ENCODE measurements at places on chromosomes 1 and 21.

DNA sequence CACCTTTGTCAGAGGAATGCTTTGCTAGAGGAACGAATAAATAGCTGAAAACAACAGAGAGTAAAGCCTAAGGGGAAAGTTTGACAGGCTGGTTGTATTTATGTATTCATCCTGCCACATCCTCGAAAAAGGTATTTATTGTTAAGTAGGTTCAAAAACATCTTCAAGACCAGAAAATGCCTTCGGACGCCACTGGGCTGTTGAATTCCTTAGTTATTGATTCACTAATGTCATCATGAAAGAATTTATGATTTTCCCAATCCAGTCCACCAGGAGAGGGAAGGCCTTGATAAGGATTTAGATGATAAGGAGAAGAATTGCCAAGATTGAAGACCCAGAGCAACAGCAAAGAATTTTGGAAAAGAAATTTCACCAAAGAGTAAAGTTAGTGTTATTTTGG, 35.2 kb upstream of the MAB21L3 start:
- DNase-seq, result peak; percentile 38

GRCh38 chr21:28458446-28458845, 534.2 kb downstream of the LTN1 start:
- DNase-seq, result no peak

DNA sequence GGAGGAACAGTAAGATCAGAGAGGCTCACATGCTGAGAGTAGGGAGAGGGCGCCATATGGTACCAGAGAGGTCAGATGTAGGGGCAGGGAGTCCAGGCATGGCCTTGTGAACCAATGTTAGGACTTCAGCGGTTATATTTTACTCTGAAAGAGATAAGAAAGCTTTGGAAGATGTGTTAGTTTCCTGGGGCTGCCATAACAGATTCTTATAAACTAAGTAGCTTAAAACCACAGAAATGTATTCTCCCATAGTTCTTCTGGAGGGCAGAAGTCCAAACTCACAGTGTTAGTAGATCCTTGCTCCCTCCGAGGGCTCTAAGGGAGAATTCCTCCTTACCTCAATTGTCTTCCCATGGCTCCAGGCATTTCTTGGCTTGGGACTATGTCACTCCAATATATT, 502.5 kb upstream of the ADGRL2 start:
- no peak for DNase-seq

DNA sequence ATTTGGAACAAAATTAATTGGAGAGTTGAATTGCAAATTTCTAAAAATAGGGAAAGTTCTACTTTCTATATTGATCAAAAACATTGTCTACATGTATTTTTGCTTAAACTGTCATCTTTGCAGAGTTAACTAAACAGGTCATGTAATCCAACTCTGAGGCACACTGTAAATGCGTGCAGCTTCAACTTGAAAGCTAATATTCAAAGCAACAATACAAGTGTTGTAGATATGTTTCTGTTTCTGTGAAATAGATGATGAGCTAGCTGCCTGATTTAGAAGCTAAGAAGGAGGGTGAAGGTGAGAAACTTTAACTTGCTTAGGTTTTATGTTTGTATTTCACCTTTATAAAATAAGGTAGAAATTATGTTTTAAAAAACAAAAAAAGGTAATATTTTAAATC, 77.2 kb downstream of the IVNS1ABP start:
- DNase-seq, result no peak

DNA sequence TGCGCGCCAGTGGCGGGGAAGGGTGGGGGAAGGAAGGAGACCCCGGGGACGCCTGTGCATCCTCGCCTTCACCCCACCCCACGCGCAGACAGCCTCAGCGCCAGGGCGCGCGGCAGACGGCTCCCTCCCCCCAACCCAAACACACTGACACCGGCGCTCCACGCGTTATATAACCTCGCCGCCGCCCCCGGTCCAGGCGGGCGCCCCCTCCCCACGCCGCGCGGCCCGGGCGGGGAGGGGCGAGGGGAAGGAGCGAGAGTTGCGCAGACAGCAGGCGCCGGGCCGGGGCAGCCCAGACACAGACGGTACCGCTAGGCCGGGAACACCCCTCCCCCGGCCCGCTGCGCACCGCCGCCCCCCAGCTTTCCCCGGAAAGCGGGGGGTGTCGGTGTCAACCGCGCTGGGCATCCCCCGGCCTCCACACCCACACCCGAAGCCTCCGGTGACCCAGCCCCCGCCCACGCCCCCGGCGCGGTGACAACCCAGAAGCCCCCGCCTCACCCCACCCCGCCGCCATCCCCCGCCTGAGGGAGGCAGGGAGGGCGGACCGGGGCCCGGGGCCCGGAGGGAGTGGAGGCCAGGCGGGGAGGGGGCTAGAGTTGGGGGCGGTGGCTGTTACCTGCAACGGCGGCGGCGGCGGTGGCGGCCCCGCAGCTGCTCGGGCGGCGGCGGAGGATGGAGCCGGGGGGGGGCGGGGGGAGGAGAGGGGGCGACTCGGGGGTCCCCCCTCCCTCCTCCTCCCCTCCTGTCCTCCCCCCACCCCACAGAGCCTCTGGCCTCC, 432 bp downstream of the AKT3 start:
- no peak for DNase-seq

GRCh38 chr1:9260059-9260766, 25.6 kb downstream of the H6PD start:
- no peak for DNase-seq

- DNase-seq, result no peak
Observed at GRCh38 chr1:153921803-153922075, 1.0 kb downstream of the GATAD2B start.

DNA sequence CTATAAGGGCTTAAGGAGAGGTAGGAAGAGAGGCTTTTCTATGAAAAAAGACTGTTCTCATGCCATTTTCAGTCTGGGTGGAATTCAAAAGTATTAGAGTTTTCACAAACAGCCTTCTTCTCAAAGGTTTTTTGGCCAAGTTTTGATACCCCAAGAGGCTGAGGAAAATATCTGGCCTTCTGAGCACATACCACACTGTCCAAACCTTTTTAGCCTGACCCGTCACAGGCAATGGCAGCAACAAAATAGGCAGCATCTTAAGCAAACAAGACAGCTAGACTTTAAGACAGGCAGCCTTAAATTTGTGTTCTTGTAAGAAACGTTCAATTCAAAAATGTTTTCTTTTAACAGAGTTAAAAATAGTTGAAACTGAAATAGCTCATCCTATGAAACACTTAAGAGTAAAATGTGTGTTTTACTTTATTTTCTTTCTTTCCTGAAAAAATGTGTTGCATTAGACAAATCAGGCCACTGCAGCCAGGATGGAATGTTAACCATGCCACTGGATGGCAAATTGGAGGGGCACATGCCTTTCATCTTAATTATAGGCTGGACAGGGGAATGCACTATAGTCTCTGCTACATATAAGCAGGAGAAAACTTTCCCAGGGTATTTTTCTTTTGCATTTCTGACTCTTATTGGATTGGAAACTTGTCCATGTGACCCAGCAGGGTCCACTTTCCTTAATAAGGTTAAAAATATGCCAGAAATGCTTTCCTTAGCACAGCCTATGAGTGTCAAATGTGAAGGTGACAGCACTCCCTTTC, 315.0 kb downstream of the TGFB2 start:
- DNase-seq, result peak; percentile 71

DNA sequence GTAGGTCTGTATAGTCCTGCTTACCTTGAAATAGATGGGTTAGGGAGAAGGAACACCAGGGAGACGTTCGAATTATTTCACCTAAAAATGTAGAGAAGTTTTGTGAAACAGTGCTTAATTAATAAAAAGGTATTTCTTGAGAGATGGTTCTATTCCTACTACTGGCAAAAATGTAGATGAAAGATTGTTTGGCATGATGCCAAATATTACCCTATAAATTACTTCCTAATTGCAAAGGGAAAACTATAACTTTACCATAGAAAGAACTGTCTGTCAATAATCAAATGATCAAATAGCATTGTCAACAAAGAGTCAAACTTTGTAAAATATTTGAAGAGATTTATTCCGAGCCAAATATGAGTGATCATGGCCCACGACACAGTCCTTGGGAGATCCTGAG, 4.2 kb upstream of the ACADM start:
- no peak for DNase-seq

- no peak for DNase-seq
Observed at GRCh38 chr1:3687504-3687903, 35.2 kb downstream of the TP73 start.

- no peak for DNase-seq
Observed at GRCh38 chr1:198638894-198639635, at the start of gene PTPRC. Gene PTPRC, plus strand, starts transcription at chr1:198639040. Its CDS starts 229 bp downstream, at chr1:198639269.

- DNase-seq, result peak; percentile 67
Observed at GRCh38 chr1:177873238-177873637, 96.6 kb downstream of the SEC16B start.

DNA sequence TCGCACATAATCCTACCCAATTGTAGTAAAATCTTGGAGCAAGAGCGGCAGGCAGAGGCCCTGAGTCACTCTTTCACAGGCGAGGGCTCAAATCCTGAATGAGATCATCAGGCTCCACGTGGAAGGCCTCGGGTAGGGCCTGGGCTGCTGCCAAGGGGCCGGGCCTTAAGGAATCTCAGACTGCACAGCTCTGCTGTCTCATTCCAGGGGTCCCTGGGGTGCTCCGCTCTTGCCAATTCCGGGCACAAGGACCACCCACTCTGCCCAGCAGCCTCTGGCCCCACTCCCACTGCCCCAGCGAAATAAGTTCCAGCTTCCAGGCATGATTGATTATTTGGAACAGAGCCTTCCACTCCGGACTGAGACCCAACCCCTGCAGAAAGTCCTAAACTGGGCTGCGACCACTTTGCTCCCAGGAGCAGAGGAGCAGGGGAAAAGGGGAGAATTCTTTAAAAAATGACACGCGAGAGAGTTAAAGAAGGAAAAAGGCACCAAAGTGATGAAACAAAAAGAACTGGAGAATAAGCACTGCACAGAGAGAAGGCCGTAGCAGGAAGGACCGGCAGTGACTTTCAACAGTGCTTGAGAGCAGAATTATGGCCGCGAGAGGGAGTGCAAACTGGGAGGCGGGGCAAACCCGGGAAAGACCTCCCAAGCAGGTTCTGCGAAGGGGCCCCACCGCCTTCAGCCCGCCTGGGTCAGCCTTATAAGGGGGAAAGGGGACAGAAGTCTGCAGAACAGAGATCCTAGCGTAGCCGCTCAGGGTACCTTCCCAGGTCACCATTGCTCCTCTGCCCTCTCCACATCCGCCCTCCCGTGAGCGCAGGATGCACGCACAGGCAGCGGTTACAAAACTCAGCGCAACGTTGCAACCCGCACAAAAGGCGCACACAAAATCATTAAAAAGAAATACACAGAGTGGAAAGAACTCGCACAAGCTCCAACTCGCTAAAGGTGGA, 2.0 kb downstream of the ADAMTS1 start:
- DNase-seq, result peak; percentile 74

DNA sequence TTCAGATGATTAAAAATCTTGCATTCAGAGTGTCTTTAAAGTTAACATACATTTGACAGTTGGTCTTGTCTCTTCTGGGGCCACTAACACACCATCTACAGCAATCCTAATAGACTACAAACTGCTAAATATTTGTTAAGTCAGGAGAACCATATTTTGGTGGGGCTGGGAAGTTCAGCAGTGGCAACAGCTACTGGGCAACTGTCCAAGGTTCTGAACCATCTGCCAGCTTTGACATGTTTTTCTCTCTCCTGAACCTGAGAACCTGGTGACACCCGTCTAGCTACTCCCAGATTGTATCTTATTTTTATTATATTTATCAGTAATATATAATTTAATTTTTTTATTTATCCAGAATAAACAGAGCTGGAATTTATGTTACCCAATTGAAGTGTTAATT, 199.0 kb upstream of the DPYD start:
- peak; percentile 28 for DNase-seq

- DNase-seq, result no peak
Observed at GRCh38 chr1:230517786-230518185, 91.7 kb upstream of the PGBD5 start.

DNA sequence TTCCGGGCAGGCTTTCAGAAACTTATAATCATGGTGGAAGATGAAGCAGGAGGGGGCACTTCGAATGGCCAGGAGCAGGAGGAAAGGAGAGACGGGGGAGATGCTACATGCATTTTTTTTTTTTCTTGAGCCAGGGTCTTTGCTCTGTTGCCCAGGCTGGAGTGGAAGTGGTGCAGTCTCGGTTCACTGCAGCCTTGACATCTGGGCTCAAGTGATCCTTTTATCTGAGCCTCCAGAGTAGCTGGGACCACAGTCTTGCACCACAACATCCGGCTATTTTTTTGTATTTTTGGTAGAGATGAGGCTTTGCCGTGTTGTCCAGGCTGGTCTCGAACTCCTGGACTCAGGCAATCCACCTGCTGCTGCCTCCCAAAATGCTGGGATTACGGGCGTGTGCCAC, 61.6 kb downstream of the SELENOF start:
- no peak for DNase-seq

GRCh38 chr1:41658431-41659158, 174.1 kb upstream of the EDN2 start:
- DNase-seq, result no peak

DNA sequence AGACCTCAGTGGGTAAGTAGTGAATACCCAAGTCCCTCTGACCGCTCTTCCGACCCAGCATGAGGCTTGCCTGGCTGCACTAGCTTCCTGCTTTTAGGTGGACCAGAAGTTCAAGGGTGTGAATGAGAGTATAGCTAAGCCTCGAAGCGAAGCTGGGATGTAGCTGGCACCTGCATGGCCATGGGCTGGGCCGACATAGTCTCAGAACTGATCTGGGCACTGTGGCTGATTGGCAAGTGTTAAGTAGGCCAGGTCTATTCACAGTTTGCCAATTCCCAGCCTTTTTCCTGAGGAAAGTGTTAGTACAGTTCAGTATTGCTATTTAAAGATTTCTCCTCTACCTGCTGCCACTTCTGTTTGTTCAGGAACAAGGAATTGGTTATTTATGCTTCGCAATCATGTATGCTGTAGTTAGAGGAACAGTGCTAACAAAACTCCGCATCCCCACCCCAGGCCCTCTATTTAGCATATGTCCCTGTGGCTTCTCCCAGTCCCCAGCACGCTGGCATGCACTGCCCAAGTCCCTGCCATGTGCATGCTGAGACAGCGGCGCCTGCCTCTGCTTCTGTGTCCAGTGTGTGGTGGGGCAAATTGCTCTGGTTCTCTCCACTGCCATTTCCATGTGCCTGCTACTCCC, 16.3 kb downstream of the SPATA46 start:
- no peak for DNase-seq

DNA sequence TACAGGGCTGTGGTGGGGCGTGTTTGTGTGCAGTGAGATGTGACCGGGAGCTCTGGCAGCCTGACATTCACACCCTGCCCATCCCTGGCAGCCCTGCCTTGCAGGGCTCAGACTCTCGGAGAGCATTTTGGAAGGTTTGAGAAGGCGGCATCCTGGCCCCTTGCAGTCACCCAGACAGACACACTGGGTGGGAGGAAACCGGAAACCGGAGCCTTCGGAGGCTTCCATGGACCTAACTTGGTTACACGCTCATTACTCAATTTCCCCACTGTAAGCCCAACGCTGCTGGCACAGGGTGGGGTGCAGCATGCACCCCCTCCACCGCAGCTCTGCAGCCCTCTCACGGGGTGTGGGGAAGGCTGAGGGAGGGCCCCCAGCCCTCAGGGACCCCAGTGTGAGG, 22.2 kb upstream of the RSPO1 start:
- DNase-seq, result no peak

- DNase-seq, result no peak
Observed at GRCh38 chr1:74341702-74342339, 106.6 kb downstream of the TNNI3K start.

GRCh38 chr1:21906173-21907078, 30.7 kb downstream of the HSPG2 start:
- DNase-seq, result no peak

Measured in kidney glomerular epithelial cell (primary cell).